ENCODE measurements at places on chromosomes 4 and X.

DNA sequence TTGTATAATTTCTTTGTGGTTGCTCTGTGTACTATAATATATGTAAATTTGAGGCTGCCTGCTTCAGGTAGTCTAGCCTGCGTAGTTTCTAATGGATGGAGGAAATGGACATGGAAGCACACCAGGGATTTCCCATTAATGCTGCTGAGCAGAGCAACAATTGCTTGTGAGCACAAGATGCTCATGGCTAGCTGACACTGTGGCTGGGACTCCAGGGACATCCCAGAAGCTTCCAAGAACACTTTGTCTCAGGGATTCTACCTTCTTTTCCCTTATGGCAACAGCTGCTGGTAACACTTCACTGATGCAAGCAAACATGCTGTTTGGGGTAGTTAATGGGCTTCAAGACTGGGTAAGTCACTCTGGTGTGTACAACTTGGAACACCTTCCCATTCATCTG is 66.1 kb downstream of the TENT5D start:
- DNase-seq: no peak

DNA sequence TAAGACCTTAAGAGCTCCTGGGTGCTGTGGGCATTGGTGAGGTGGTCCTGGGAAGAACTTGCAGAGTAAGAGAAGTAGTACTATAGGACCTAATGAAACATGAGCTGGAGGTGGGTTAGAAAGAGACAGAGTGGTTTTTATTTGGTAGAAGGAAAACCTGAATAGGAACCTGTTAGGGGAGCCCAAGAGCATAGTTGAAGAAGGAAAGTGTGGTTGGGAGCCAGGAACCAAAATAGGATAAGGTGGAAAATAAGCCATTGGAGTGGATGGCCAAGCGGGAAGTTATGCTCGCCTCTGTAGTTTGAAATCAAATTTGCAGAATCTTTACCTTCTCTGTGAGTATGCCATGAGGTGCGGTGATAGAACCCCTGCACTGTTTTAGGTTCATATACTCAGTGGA is 26.7 kb downstream of the GAB1 start:
- DNase-seq: no peak

- no peak for DNase-seq
Observed at GRCh38 chr4:187171706-187172339, 448.2 kb upstream of the FAT1 start.

GRCh38 chr4:16710198-16710597 is 188.2 kb downstream of the LDB2 start:
- DNase-seq: no peak

- no peak for DNase-seq
Observed at GRCh38 chr4:84146300-84146959, 352.7 kb downstream of the NKX6-1 start.

DNA sequence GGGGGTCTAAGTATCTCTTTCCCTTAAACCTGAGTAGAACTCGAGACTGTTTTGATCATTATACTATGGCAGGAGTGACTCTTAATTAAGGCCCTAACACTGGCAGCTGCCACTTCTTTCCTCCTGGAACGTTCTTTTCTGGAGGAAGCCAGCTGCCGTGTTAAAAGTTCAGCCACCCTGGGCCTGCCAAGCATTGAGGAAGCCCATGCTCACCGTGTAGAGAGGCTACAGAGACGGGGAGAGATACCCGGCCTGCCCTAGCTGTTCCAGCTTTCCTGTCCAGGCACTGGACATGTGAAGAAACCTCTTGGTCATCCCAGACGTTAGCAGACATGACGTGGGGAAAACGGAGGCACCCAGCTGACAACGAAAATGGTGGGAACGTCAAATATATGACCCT is 274.1 kb downstream of the ARHGAP10 start:
- DNase-seq: no peak

- DNase-seq: no peak
Observed at GRCh38 chrX:147478899-147479298, 432.8 kb upstream of the FMR1 start.

DNA sequence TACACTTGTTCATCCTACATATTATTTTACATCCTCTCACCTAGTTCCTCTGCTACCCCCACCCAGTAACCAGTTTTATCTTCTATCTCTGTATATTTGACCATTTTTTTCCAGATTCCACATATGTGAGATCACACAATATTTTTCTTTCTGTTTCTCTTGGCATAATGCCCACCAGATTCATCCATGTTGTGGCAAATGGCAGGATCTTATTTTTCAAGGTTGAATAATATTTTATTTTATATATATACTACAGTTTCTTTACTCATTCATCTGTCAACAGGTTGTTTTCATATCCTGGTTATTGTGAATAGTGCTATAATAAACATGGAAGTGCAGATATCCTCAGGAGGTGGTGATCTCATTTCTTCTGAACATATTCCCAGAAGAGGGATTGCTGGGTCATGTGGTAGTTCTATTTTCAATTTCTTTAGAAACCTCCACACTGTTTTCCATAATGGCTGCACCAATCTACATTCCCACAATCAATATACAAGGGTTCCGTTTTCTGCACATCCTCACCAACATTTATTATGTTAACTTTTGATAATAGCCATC is 48.2 kb downstream of the THAP9 start:
- no peak for DNase-seq
